ENCODE measurements at places on chromosomes 7 and 10. TPM values are rescaled to one million over a fixed set of nuclear protein-coding genes. Genes with fewer than 3 reads are reported as not detected.
A peak's percentile ranks its signal among the peaks of the same experiment; 100 is the strongest.

GRCh38 chr7:11587048-11587447 lies 244.9 kb downstream of the THSD7A start:
- no peak overlapping the region for H3K4me3 ChIP-seq
- H3K4me1 ChIP-seq: no peaks in the 10 kb centered on the region
- no peak overlapping the region for H3K27ac ChIP-seq
- no peak for DNase-seq

GRCh38 chr10:15579605-15580004 lies 140.1 kb downstream of the ITGA8 start:
- no peaks in the 10 kb centered on the region for H3K36me3 ChIP-seq
- H3K4me1 ChIP-seq: no peaks in the 10 kb centered on the region
- H3K4me3 ChIP-seq: no peak overlapping the region
- no peak for DNase-seq

DNA sequence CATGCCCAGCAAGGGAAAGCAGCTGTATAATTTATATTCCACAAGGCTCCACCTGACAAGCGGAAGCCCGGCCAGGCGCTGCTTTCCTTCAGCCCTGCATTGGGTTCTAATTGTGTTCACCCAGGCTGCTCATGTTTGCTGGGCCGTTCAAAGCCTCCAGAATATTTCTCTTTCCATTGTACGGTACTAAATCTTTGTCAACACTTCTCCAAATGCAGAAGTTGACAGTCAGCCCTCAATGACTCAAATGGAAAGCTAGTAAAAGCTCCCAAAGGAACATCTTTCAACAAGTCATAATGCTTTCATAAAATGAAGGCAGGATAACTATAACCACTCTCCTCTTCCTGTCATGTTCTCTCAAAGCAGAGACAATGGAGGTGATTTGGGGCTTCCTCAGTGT lies 17.8 kb upstream of the CPXM2 start:
- no peak for DNase-seq
- no peaks in the 10 kb centered on the region for H3K27me3 ChIP-seq
- no peaks in the 10 kb centered on the region for H3K4me1 ChIP-seq
- H3K36me3 ChIP-seq: no peaks in the 10 kb centered on the region
- no peak overlapping the region for H3K27ac ChIP-seq
- no peak overlapping the region for H3K4me3 ChIP-seq

DNA sequence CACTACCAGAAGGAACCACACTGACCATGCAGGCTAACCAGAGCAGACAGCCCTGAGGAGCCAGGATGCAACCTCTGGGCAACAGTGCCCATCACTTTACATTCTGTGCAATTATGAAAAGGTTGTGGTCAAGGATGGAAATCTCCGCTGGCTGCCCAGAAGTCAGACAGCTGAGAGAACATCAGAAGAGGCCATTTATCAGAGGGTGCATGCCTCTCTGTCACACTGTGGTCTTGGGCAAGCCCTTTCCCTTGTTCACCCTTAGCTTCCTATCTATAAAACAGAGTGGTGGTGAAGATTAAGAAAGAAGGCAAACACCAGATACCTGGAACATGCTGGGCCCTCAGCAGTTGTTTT lies 120.7 kb upstream of the GDF10 start:
- no peaks in the 10 kb centered on the region for H3K36me3 ChIP-seq
- H3K4me3 ChIP-seq: no peak overlapping the region
- DNase-seq: no peak
- H3K27me3 ChIP-seq: no peaks in the 10 kb centered on the region
- H3K27ac ChIP-seq: no peak overlapping the region
- no peaks in the 10 kb centered on the region for H3K4me1 ChIP-seq

DNA sequence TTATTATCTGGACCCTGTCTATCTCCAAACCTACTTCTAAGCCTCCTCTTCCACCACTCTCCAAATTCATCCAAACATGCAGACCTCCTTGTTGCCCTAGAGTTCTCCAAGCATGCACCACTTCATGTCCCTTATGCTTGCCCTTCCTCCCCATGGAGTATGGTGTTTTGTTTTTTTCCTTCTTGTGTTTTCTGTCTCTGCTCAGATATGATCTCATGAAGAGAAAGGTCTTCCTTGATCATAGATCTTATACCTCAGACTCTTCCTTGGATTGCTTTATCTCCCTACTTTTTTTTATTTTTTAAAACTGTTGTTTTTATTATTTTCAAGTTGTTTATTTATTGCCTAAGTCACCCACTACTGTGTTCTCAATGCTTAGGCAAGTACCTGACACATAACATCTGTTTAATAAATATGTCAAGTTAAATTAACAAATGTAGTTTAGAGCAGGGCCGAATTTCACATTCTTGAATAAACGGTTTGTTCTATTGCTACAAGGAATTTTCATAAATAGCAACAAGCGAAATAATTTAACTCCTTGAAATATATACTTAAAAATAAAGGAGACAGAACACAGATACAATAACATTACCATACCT lies 84.5 kb downstream of the HGF start:
- no peaks in the 10 kb centered on the region for H3K27me3 ChIP-seq
- no peaks in the 10 kb centered on the region for H3K4me1 ChIP-seq
- no peak for DNase-seq

- H3K27me3 ChIP-seq: no peaks in the 10 kb centered on the region
- H3K4me1 ChIP-seq: no peaks in the 10 kb centered on the region
- no peak overlapping the region for H3K27ac ChIP-seq
- DNase-seq: no peak
- H3K36me3 ChIP-seq: no peaks in the 10 kb centered on the region
Measured at GRCh38 chr7:8255680-8256655, 6.0 kb downstream of the ICA1 start.

- H3K27ac ChIP-seq: no peak overlapping the region
- DNase-seq: no peak
- no peak overlapping the region for H3K4me3 ChIP-seq
- no peaks in the 10 kb centered on the region for H3K36me3 ChIP-seq
- no peaks in the 10 kb centered on the region for H3K4me1 ChIP-seq
Measured at GRCh38 chr7:11587814-11588213, 244.2 kb downstream of the THSD7A start.

DNA sequence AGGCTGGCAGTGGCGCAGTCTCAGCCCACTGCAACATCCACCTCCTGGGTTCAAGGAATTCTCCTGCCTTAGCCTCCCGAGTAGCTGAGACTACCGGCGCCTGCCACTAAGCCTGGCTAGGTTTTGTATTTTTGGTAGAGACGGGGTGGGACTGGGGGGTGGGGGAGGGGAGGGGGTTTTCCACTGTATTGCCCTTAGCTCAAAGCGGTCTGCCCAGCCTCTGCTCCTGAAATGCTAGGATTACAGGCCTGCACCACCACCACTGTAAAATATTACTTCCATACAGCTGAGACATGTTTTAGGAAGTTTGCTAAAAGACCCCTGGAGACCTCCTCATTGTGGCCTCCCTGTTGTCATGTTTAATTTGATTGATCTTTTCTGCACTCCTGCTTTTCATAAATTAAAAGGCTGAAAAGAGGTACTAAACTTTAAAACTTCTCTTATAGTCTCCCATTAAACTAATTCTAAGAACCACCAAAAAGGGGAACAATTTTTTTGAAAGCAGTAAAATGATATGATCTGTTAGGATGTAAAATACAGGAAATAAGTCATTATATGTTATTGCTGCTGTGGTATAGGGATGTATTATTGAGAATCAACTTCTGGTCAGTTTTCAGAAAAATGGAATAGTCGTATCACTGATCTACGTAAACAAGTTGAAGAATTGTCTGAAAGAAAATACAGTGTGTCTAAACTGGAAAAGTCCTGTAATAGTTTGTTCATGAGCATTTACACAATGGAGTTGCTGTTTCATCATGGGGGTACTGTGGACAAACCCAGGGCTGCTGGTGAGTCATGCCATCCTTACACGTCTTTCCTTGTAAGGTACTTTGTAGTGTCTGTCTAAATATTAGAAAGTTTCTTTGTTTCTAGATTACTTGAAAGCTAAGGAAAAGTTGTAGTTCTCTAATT lies 72.9 kb upstream of the TMEM248 start:
- no peaks in the 10 kb centered on the region for H3K27me3 ChIP-seq
- H3K27ac ChIP-seq: no peak overlapping the region
- no peak overlapping the region for H3K4me3 ChIP-seq
- peaks cover 16% of the 10 kb centered on the region for H3K4me1 ChIP-seq

DNA sequence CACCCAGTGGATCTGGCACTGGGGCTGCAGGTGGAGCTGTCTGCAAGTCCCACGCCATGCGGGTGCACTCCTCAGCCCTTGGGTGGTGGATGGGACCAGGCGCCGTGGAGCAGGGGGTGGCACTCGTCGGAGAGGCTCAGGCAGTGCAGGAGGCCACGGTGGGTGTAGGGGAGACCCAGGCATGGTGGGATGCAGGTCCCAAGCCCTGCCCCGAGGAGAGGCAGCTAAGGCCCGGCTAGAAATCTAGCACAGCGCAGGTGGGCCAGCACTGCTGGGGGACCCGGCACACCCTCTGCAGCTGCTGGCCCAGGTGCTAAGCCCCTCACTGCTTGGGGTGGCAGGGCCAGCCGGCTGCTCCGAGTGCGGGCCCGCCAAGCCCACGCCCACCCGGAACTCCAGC lies 25.7 kb downstream of the HTR7 start:
- H3K36me3 ChIP-seq: no peaks in the 10 kb centered on the region
- H3K4me1 ChIP-seq: no peaks in the 10 kb centered on the region
- H3K27me3 ChIP-seq: no peaks in the 10 kb centered on the region
- H3K4me3 ChIP-seq: no peak overlapping the region

DNA sequence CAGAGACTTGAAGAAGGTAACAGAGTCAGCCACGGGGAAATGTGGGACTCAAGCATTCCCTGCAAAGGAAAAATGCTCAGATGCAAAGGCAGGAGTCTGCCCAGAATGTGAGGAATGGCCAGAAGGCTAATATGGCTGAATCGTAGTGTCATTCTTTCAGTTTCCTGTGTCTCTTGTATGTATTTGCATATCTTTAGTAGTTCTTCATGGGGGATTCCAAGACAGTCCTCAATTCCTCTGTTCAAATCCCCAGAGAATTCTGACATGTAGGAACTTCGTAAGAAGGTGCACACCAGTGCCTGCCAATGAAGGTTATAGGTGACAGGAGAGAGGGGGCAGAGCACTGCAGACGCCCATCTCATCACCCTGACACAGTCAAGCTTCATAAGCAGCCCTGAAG lies 154.4 kb downstream of the CACNB2 start:
- no peak for DNase-seq
- no peak overlapping the region for H3K4me3 ChIP-seq
- H3K27ac ChIP-seq: no peak overlapping the region

- DNase-seq: no peak
- no peak overlapping the region for H3K4me3 ChIP-seq
Measured at GRCh38 chr10:28761084-28761846, 83.9 kb downstream of the BAMBI start.

- no peaks in the 10 kb centered on the region for H3K27me3 ChIP-seq
- DNase-seq: no peak
- H3K4me1 ChIP-seq: no peaks in the 10 kb centered on the region
- no peaks in the 10 kb centered on the region for H3K36me3 ChIP-seq
Measured at GRCh38 chr7:148419856-148420832, 170.4 kb upstream of the C7orf33 start.

- no peak overlapping the region for H3K4me3 ChIP-seq
- no peak overlapping the region for H3K27ac ChIP-seq
- H3K27me3 ChIP-seq: no peaks in the 10 kb centered on the region
- H3K36me3 ChIP-seq: peaks cover 4% of the 10 kb centered on the region
- H3K4me1 ChIP-seq: no peaks in the 10 kb centered on the region
Measured at GRCh38 chr7:6165521-6166320, 106.7 kb downstream of the CYTH3 start.

GRCh38 chr10:28592953-28593352 lies 60.0 kb downstream of the WAC start:
- no peak for DNase-seq
- H3K27me3 ChIP-seq: no peaks in the 10 kb centered on the region
- H3K36me3 ChIP-seq: peaks cover 14% of the 10 kb centered on the region
- H3K4me3 ChIP-seq: no peak overlapping the region

DNA sequence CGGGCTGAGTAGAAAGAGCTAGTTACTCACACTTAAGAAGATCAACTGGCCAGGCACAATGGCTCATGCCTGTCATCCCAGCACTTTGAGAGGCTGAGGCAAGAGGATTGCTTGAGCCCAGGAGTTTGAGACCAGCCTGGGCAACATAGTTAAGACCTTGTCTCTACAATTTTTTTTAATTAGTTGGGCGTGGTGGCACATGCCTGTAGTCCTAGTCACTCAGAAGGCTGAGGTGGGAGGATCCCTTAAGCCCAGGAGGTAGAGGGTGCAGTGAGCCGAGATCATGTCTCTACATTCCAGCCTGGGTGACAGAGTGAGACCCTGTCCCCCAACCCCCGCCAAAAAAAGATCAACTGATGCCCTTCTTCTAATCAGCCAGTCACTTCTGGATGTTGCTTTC lies 74.6 kb upstream of the ATP6V0A4 start:
- H3K36me3 ChIP-seq: no peaks in the 10 kb centered on the region
- H3K27me3 ChIP-seq: no peaks in the 10 kb centered on the region
- no peak for DNase-seq

DNA sequence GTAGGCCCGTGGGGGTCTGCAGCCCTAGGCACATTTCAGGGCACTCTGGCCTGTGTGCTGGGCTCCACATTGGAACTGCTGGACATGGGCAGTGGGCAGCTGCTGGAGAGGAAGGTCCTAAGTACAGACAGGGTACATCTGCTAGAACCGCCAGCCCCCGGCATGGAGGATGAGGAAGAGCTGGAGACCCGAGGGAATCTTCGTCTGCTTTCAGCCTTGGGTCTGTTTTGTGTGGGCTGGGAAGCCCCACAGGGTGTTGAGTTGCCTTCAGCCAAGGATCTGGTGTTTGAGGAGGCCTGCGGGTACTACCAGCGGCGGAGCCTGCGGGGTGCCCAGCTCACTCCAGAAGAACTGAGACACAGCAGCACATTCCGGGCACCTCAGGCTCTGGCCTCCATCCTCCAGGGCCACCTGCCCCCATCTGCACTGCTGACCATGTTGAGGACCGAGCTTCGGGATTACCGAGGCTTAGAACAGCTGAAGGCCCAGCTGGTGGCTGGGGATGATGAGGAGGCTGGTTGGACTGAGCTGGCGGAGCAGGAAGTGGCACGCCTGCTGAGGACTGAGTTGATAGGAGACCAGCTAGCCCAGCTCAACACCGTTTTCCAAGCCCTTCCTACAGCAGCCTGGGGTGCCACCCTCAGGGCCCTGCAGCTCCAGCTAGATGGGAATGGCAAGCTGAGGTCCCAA lies 1.4 kb downstream of the HPS6 start:
- H3K36me3 ChIP-seq: no peaks in the 10 kb centered on the region
- H3K4me1 ChIP-seq: peaks cover 31% of the 10 kb centered on the region
- H3K27ac ChIP-seq: peak overlapping the region; percentile 86
- H3K4me3 ChIP-seq: peak overlapping the region; percentile 77

BLNK gene
- total RNA-seq: not detected

PKD2L1 gene
- not detected for total RNA-seq

CYP3A5 gene
- total RNA-seq: not detected

ZWINT gene
- 114 TPM for total RNA-seq

NEURL1 gene
- 1.5 TPM for total RNA-seq

SLC26A3 gene
- total RNA-seq: not detected

NKX2-3 gene
- not detected for total RNA-seq

ZNF248 gene
- total RNA-seq: 5.8 TPM

GNAI1 gene
- 0.42 TPM for total RNA-seq

Data from CD8-positive, alpha-beta memory T cell (primary cell).